ENCODE measurements at places on chromosomes 5 and 9.

DNA sequence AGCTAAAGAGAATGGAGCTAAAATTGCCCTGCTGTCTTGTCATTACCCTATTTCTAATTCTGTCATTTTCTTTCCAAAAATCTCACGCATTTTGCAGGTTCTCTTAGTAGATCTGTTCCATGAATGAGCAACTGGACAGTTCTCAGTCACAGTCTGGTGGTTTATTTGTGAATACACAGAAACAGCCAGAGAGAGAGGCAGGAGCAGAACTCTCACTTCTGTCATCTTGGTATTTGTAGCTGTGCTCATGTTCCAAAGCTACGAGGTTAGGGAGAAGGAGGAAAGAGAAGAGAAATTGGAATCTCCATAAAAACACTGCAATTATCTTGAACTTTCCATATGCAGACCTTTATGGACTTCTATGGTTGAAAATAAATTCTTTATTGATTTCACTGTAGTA lies 118.0 kb upstream of the OR13F1 start:
- DNase-seq = no peak

GRCh38 chr9:114938687-114939575 lies 8.5 kb upstream of the TNFSF8 start:
- DNase-seq = peak; percentile 12

DNA sequence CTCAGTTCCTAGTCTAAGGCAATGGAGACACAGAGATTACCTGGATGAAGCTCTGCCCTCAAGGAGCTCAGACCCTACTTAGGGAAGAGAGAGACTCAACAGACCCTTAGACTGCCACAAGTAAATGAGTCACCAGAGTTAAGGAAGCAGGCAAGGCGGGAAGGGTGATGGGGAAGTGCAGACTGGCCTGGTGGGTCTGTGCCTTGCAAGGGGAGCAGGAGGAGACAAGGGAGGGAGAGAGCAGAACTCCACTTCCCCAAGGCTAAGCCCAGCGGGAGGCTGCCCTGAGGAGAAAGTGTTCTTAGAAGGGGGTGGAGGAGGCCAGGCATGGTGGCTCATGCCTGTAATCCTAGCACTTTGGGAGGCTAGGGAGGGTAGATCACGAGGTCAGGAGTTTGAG lies 83.7 kb downstream of the HRH2 start:
- DNase-seq = no peak

- no peak for DNase-seq
These were observed 274.9 kb downstream of the PDE4D start for GRCh38 chr5:59618644-59619043.

GRCh38 chr5:126002222-126002897 lies 420.8 kb upstream of the GRAMD2B start:
- DNase-seq = peak; percentile 98

DNA sequence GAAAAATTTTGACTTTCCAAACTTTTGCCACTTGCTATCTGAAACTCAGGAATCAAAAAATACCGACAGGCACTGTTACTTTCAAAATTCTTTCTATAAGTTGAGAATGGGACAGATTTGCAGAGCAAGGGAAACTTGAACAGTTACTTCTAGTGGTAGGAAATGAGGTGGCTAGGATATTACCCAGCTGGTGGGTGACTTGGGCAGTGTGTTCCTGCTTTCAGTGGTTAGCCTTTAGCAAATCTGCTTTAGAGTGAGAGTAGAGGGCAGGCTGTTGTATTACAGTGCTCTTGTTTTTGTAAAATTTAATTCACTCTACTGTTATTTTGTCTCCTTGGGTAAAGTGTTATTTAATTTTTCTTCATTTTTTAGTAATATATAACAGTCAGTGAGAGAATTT lies 40.2 kb upstream of the ROPN1L start:
- DNase-seq = no peak

DNA sequence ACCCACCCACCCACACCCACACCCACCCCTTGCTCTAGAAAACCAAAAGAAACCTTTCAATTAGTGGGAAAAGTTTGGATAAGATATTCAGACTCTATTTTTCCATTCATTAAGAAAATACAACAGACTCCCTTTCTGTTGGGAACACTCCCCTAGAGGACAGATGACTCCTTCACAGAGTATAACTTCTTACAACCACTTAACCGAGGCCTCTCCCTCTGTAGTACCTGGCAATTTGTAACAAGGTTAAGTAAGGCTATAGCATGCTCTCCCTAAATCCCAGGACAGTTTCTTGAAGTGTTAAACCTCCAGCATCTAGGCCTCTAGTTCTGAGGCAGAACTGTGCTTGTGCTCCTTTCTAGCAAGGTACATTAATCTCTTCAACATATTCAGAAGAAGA lies 75.9 kb upstream of the NR5A1 start:
- no peak for DNase-seq

GRCh38 chr9:92631452-92632343 lies 38.2 kb downstream of the IPPK start:
- DNase-seq = peak; percentile 34

GRCh38 chr5:138910546-138911185 lies 35.5 kb upstream of the LRRTM2 start:
- no peak for DNase-seq

- DNase-seq = no peak
These were observed 446.9 kb downstream of the SEMA5A start for GRCh38 chr5:9098990-9099389.

DNA sequence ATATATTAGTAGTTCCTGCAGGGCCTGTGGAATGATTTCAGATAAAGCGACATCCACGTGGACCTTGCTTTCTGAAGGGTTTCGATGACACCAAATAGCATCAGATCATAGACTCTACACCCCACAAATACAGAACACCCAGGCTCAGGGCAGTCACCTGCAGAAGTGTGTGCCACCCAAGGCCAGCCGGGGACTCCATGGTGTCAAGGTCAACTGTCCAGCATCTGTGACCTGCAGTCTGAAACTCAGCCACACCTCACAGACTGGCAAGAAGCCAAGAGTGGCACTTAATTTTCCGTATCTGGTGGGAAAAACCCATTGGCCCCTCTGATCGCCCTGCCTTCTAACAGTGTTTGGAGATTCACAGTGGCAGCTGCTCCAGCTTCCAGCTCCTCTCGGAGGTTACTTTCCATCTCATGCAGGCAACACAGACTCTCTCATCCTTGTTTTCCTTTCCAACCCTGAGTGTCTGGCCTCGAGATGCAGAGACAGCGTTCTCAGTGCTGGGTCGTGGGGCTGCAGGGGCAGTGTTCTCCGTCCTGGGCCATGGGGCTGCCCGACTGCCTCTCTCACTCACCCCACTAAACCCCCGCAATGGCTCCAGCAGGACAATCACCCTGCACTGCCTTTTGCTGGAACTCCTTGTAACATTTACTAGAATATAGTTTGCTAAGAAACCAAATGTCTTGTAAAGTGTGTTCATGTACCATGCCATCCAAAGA lies 221.9 kb downstream of the IRX2 start:
- DNase-seq = no peak

GRCh38 chr5:146082798-146083197 lies 22.6 kb downstream of the PLAC8L1 start:
- DNase-seq = no peak

DNA sequence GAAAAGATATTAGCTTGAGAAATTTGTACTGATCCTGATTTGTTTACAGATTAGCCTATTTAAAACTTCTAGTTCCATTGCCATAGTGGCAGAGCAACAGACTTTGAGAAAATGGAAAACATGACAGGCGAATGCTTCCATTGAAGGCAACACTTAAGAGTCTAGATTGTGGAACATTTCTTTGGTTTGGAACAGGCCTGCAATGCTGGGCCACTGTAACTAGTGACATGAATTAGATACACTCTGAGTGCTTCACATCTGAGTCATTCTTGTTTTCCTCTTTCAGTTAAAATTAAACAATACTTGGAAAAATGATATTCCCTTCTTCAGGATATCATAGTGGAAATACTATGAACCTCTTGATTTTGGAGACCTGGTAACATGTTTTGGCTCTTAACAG lies 453.6 kb upstream of the TUSC1 start:
- DNase-seq = no peak

- peak; percentile 39 for DNase-seq
These were observed 211.5 kb downstream of the PAPPA start for GRCh38 chr9:116365056-116365471.

GRCh38 chr5:176819476-176819875 lies 9.1 kb downstream of the UNC5A start:
- DNase-seq = no peak

DNA sequence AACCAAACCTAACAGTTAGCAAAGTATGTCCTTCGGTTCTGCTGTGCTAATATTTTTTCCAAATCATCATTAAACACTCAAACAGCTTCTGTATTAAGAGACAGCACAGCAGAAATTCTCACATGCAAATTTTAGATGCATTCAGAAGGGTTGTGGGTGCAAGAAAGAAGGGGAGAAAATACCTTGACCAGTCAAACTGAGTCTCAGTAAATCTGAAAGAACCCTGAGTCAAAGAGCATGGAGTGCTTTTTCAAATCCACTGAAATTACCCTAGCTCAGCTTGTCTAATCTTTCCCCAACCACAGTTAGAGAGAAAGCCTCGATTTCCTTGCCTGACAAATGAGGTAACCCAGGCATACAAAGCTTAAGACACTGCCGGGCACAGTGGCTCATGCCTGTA lies 55.1 kb downstream of the RETREG1 start:
- DNase-seq = no peak

GRCh38 chr9:128424268-128424780 lies 3.7 kb downstream of the CERCAM start:
- no peak for DNase-seq

DNA sequence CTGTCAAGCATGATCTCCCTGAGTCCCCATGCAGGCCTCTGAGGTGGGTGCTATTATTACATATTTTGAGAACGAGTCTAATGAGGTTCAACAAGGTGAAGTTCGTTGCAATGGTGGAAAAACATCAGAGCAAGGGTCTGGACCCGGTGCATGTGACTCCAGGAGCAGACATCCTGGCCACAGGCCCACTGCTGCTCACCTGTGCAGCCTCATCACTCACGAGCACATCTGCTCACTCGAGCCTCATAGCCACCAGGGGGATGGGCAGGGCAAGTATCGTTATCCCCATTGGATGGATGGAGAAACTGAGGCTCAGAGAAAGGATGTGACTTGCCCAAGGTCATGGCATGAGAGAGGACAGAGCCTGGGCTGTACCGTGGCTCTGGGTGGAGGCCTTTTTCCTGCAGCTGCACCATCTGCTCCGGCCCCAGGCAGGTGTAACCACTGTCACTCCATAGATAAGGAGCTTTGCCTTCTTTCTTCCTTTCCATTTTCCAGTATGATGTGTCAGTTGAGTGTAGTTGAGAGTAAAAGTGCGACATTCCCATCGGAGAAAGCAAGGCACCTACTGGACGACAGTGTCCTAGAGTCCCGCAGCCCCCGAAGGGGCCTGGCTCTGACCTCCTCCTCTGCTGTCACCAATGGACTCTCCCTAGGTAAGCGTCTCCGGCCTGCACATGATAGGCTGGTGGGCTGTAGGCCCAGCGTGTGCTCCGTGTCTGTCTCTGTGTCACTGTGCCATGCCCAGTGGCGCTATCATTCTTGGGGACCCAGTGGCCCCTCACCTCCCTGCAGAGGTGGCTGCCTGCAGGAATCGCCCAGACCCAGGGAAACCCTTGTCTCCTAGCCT lies 68.4 kb upstream of the GARNL3 start:
- no peak for DNase-seq

DNA sequence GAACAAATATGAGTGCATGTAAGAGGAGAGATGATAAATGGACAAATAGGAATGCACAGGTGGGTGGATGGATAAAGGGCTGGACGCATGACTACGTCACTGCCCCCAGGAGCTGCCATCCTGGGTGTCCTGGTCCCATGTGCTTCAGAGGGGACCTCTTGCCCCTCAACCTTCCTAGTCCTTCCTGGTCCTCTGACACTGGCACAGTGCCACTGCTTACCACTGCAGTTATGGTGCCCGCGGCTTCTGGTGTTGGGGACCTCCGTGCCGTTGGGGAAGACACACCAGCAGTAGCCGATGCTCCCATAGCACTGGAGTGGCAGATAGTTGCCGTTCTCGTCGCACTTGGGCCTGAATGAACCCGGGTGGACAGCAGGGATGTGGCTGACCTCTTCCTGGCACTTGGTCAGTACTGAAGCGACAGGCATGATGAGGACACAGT lies 9.8 kb downstream of the CD74 start:
- no peak for DNase-seq

GRCh38 chr5:32664523-32664922 lies 46.6 kb upstream of the NPR3 start:
- DNase-seq = no peak

DNA sequence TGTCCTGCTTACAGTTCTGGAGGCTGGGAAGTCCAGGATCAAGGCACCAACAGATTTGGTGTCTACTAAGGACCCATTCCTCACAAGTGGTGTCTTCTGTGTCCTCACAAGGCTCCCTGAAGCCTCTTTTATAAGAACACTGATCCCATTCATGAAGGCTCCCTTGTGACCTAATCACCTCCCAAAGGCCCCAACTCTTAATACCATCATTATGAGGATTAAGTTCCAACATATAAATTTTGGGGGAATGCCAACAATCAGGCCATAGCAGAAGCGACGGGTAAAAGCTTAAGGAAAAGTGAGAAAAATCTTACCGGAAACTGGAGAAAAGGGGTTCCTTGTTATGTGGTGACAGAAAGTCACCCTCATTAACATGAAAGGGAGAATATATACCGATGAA lies 11.2 kb downstream of the CTNNAL1 start:
- no peak for DNase-seq

GRCh38 chr5:76333571-76333970 lies 69.5 kb upstream of the IQGAP2 start:
- no peak for DNase-seq

DNA sequence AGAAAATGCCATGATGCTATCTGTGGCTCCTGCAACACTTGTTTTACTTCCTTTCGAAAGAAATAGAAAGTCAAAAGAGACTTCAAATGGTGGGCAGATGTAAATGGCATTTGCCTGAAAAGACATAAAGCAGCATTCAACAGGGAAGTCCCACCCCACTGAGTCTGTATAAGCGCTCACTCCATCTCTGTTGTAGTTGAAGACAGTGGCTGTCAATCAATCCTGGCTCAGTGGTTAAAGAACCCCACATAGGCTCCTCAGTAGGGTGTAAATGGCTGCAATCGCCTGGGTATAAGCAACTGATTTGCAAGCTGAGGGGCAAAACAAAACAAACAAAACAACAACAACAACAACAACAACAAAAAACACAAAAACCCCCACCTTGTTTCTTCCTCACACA lies 158.7 kb downstream of the EFNA5 start:
- no peak for DNase-seq

- no peak for DNase-seq
These were observed 53.3 kb upstream of the RNU6ATAC start for GRCh38 chr9:134217431-134218210.

DNA sequence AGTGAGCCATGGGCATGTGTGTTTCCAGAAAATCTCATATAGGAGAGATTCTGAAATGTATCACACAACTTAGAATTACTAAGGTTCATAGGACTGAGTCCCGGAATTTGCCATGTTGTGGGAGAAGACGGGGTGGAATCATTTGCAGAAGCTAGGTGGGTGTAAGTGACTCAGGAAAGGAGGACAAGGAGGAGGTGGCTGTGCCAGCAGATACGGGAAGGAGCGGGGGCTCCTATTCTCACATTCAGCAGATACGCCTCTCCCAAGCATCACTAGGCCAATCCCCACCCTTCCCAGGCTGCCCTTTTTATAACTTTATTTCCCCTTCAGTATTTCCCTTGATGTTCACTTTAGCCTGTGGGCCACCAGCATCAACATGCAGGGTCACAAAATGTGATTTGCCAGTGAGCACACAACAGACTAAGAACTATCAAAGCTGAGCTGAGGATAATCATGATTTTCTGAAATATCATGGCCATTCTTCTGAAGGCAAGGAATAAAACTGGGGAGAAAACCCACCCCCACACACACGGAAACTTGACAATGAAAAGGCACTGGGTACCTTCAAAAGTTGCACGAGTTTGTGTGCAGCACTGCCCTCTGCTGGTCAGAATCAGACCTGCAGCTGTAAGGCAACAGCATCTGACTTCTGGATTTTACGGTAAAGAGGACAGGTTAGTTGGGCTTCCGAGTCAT lies 133.2 kb downstream of the MTX3 start:
- peak; percentile 43 for DNase-seq
